ENCODE measurements at places on chromosomes 12 and 14.
A peak's percentile ranks its signal among the peaks of the same experiment; 100 is the strongest.

GRCh38 chr12:117972301-117972700, 3.5 kb upstream of the KSR2 start:
- DNase-seq, result no peak

- no peak for DNase-seq
Measured at GRCh38 chr14:92938890-92939671, 16.1 kb downstream of the CHGA start.

- no peak for DNase-seq
Measured at GRCh38 chr14:26174395-26174794, 423.4 kb downstream of the NOVA1 start.

GRCh38 chr14:74438351-74438915, 12.4 kb upstream of the SYNDIG1L start:
- DNase-seq, result no peak

GRCh38 chr14:56102941-56103340, 15.3 kb upstream of the PELI2 start:
- DNase-seq, result no peak

GRCh38 chr12:94269316-94269999, 121.1 kb downstream of the PLXNC1 start:
- DNase-seq, result no peak

DNA sequence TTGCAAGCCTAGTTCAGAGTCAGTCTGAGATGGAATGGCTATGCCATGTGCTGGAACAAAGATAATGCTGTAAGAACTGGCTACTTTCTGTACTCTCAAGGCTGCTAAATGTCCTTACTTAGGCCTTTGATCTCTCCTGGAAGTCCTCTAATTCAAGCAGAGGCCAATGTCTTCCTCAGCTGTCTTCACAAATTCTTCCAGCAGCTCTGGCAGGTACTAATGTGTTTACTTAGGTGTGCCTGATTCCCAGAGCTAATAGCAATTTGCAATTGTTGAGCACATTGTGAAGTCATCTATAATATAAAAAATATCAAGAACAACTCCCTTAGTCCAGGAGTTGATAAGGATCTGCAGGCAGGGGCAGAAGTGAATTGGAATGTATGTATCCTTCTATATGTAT, 3.8 kb upstream of the MYF5 start:
- DNase-seq, result no peak

DNA sequence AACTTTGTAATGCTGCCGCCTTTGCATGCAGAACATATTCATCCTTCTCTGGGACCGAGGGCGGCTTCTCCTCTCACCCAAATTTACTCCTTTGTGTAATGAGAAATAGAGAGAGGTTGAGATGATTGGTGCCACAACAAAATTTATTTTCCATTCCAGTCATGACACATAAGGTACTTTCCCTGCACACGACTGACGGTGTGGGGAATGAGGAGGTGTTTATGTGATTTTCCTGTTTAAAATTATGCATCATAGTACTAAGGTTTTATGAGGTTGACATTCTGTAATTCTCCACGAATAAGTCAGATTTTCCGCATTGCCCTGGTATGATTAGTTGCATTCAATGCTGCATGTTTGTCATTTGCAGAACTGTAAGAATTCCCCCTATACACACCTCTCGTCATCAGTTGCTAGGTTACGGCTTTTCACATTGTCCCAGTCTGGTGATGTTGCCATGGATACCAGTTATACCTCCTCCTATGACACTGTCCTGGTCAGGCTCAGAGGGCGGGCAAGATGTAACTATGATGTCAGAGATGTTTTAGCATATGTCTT, 23.1 kb downstream of the BICDL1 start:
- peak; percentile 67 for DNase-seq

DNA sequence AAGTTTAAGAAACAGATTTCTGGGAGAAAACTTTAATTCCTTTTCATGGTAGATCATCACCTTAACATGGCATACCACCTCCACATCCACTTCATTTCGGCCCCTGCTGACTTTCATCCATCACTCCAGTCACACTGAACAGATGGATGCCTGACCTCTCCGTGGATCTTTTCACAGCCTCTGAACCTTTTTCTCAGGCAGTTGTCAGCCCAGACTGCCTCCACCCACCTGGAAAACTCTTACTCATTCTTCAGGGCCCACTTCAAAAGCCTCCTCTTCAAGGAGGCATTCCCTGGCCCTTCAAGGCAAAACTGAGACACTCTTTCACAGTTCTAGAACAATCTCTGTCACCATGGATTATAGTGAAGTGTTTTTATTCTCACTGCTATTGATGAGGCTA, 52.9 kb downstream of the GXYLT1 start:
- no peak for DNase-seq

- no peak for DNase-seq
Measured at GRCh38 chr12:22969521-22969920, 344.6 kb downstream of the ETNK1 start.

DNA sequence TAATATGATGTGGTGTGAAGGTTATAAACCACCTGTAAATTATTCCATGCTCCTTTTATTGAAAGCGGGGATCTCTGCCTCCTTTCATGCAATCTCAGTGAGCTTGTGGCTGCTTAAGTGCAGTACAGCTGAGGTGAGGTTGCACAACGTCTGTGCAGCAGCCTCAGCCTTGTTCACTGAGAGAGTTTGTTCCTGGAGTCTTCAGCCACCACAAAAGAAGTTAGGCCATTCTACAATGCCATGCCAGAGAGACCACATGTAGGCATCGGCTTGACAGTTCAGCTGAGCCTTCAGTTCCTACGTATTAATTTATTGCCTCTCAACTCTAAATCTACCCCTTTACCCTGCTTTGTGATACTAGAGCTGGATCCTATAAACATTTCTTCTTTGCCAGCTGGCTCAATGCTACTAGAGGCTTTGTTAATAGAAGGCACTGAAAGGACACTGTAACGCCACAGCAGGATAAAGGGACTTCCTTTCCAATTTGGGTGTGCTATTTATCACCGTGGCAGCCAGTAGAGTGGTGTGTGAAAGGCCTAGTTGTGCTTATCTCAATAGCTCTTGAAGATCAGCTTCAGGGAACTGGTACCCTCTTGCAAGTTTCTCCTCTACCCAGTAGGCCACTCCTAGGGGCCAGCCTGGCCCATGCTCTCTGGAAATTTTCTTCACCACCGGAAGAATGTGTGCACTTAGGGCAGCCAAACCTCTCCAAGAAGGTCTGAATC, 337.7 kb downstream of the IPO8 start:
- no peak for DNase-seq

DNA sequence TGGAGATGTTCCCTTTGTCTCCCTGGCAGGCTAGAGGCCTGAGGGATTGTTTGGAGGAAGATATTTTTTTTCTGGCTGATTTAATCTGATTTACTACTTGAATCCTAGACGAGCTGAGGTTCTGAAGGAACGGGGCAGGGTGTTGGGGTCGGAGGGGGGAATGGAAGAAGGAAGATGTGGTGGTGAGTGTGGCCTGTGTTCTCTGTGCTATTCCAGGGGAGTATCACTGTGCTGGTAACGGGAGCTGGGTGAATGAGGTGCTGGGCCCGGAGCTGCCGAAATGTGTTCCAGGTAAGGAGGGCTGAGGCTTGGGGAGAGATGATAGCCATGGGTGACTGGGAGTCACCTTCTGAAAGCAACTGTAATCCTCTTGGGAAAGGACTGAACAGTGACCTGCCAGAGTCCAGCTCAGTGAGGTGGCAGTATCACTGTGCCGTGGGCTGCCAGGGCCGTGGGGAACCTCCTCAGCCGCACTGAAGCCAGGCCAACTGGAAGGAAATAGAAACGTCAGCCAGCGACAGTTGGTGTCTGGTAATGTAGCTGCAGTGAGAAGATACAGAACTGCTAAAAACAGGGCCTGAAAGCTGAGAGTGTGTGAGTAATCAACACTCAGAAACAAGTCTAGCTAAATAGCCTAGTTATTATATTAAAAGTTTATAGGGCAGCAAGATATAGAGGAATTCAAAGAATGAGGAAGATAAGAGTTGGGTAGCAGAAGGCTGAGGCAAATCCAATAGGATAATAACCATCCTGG, 7.9 kb downstream of the C1S start:
- no peak for DNase-seq

- DNase-seq, result no peak
Measured at GRCh38 chr14:60210703-60211102, 38.3 kb upstream of the PPM1A start.

DNA sequence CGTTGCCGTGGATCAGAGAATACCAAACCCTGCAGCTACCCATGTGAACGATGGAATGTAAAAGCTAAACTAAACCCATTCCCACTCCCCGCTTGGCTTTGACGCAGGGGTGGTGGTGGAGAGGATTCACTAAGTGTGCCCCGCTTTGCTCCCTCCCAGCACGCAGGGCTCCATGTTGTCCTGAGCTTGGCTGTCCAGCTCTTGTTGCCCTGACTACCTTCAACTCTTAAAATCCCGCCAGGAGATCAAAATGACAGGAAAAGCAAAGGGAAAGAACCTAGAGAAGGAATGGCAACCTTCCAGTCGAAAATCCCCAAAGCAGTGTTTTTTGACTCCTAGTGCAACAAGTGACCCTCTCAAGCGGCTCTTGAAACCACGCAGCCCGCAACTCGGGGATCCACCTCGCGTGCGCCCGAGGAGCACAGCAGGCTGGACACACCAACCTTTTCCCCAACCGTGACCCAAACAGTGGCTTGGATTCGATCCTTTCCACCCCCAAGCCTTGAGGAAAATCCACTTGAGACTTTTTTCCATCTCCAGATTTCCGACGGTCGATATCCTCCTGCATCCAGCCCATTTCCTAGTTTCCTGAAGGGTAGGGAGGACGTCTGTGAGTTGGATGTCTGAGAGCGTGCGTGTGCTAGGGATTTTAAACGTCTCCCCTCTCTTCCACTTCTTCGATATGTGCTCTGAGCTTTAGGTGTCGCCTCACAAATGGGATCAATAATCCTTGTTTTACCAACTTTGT, 1.4 kb downstream of the SYT10 start:
- DNase-seq, result no peak

DNA sequence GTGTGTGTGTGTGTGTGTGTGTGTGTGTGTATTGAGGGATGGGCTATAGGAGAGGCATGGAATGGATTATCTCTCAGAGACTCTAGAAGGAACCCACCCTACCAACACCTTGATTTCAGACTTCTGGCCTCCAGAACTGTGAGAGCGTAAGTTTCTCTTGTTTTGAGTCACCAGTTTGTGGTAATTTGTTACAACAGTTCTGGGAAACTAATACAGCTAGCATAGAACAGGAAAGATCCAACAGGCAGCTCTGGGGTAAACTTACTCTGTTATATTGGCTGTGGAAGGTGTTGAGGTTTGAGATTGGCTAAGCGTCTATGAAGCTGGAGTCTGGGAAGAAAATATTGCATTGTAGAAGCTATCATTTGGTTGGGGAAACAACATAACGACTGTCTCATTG, 334.3 kb downstream of the AACS start:
- no peak for DNase-seq

- DNase-seq, result no peak
Measured at GRCh38 chr12:14332482-14332881, 33.0 kb upstream of the ATF7IP start.

- DNase-seq, result no peak
Measured at GRCh38 chr14:24695265-24696241, 61.6 kb upstream of the GZMB start.

DNA sequence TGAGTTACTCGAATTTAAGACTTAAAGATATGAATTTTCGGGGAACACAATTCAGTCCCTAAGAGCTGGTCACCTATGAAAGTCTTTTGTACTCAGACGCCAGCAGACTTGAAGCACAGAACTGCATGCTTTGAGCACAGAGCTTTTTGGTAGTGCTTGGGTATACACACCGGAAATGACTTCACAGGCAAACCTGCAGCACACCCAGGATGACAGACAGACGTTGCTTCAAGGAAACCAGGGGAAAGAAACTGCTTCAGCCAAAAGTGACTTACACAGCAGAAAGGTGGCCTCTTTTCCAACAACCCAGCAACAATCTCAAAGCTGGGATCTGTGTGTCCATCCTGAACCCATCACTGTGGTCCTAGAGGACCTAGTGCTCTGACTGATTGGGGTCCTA, 975.1 kb downstream of the AACS start:
- DNase-seq, result no peak

GRCh38 chr12:2429032-2429431, 365.7 kb upstream of the FKBP4 start:
- no peak for DNase-seq

GRCh38 chr12:25725931-25726330, 172.8 kb upstream of the LMNTD1 start:
- no peak for DNase-seq

DNA sequence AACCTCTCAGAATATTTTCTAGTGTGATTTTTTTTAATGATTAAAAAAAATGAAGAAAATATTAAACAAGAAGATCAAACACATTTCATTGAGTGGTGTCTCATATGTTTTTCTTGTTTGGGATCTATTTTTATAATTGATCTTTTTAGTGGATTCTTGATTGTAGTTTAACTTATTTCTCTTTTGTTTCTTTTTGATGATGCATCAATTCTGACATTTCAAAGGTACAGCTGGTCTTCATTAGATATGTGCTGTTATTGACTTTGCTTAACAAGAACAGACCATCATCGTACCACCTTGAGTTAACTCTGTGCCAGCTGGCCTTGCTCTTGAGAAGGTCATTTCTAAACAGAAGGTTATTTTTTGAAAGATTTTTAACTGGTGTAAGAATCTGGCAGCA, 45.8 kb upstream of the FGD4 start:
- DNase-seq, result no peak

DNA sequence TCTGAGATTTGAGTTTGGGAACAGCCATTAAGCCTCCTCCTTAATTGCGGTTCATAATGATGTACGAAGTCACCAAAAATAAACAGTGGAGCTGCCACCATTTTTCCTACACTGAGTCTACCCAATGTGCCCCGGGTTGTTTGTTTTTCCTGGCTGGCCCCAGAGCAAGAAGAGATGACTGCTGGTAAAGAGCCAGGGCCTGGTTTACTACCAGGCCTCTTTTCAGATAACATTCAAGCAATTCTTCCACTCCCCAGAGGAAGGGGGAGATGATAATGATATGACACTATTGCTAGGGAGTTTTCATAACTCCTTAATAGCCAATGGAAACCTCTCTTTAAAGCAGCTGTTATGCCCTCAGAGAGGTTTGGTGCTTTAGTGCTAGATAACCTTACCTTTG, 42.3 kb downstream of the BRAP start:
- DNase-seq, result no peak

GRCh38 chr12:96060041-96060440, 24.7 kb upstream of the LTA4H start:
- no peak for DNase-seq

DNA sequence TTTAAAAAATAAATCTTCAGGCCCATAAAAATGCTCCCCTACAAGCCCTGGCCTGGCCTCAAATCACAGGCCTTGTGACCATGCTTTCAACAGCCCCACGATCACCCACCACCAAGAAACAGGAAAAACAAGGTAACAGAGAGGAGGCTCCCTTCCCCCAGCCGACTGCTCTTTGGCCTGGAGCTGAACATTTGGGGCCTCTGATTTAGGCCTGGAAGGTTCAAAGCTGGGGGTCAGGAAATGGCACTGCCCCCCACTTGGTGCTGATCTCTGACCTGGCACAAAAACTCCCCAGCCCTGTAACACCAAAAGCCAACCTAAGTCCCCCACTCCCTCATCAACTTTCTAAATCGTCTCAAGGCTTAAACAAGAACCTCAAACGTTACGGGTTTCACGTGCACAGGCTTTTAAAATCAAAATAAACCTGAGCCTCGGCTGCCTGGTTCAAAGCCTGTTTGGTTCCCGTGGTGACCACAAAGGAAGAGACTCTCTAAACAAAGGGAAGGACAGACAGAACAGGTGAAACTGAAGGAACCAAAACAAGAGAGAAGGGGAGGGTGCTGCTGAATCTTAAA, 9.0 kb downstream of the ACTN1 start:
- DNase-seq, result no peak

GRCh38 chr14:63737582-63738006, 9.7 kb upstream of the SGPP1 start:
- no peak for DNase-seq
